ENCODE measurements at places on chromosomes 4 and X.

GRCh38 chrX:96705905-96706304 lies 21.3 kb downstream of the DIAPH2 start:
- no peak for DNase-seq

DNA sequence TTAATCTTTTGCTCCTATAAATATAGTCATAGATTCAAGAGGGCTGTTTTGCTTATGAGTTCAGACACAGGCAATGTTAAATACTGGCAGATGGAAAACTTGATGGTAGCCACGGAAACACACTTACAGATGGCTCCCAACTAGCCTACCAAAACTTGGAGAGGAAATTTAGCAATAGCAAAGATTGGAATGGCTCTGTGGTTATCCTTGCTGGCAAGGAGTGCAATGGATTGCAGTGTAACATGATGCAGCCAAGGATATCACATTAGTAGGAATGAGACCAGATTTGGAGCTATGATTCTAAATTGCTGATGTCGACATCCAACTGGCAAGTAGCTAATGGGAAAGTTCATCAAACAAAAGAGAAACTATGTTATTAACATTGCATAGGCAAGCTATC lies 791.0 kb upstream of the DIAPH2 start:
- DNase-seq = no peak

DNA sequence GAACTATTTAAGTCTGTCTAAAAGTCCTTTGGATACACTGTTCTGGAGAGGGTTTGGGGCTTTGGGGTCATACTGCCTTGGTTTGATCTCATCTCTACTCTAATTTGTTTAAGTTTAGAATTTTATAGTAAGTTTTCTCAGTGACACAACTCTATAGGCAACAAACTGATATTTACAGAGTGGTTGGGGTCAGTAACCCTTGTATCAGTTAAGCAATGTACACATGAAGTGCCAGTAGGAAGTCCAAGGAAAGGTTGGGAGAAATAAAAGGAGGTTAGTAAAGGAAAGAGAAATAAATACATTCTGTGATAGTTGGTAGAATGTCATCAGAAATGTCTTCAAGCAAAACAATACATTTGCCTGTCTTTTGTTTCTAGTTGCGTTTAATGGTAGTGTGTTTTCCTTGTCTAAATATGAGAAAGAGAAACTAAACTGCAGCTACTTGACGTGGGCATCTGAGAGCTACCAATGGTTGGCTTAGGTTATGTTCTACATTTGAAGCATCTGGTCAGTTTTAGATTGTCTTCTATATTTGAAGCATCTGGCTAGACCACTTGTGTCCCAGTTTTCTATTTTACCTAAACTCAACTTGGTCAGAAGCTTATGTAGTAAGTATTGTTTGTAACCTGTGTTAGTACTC lies 6.9 kb downstream of the ATP7A start:
- no peak for DNase-seq

DNA sequence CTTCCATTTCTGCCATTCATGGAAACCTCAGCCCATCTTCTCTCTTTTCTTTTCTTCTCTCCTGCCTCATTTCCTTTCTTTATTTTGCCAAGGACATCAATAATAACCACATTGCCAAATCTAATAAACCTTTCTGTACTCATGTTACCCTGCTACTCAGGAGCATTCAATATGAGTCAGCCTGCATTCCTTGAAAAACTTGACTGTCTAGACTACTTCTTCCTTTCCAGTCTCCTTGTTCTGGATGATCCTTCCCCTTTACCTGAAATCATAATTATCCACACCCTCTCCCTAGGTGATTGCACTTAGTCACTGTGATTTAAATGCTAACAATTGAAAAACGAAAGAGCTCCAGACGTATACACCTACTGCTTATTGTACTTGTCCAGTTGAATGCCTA lies 253.2 kb upstream of the CENPE start:
- DNase-seq = no peak

DNA sequence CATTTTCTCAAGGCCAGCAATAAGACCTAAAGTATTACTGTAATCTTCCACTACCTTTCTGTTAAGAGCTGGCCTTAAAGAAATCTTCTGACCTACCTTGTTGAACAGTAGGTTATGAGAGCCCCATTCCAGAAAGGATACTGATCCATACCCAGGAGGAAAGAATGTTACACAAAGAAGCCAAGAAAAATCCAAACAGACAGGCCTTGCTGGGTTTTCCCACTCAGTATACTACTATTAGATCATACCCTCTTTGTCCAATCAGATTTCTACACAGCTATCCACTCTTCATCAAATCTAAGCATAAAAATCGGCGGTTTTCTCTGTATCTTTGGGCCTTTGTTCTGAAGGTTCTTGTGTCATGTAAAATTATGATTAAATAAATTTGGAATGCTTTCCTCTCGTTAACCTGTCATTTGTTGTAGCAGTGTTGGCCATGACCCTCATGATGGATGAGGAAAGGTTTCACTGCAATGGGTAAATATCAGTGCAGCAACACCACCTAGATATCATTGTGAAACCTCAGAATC lies 292.3 kb downstream of the ANKRD50 start:
- DNase-seq = no peak

GRCh38 chr4:173160871-173161270 lies 7.7 kb upstream of the GALNT7 start:
- no peak for DNase-seq

GRCh38 chr4:163448540-163449203 lies 24.9 kb downstream of the TKTL2 start:
- DNase-seq = no peak

DNA sequence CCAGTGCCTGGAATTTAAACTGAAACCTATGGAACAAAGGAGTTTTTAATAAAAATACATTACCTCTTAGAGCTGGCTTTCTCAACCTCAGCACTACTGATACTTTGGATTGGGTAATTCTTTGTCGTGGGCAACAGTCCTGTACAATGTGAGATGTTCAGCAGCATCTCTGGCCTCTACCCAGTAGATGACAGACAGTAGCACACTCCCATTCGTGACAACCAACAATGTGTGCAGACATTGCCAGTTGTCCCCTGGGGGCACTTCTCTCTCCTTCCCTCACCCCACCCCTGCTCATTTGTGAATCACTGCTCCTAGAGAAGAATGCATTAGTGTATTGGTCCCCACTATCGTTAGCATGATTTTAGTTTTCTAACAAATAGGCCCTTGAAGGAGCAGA lies 16.2 kb downstream of the GPAT3 start:
- DNase-seq = no peak

DNA sequence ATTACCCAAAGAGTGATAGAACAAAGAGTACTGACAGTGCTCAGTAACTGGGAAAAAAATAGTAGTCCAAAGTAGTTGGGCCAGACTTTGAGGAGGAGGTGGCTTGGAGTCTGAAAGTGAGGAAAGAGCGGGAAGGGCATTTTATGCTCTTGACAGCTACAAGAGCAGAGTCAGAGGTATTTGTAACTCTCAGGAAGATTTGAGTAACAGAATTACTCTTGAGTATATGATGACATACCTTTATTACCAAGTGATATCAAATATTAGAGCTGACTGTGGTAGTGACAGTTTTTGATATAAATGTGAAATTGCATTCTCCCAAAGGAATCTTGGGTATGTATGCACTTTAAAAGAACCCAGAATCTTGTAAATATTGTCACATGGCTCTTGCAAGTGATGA lies 2.2 kb downstream of the SLAIN2 start:
- no peak for DNase-seq

GRCh38 chr4:14111730-14112181 lies 484.2 kb upstream of the BOD1L1 start:
- DNase-seq = no peak

DNA sequence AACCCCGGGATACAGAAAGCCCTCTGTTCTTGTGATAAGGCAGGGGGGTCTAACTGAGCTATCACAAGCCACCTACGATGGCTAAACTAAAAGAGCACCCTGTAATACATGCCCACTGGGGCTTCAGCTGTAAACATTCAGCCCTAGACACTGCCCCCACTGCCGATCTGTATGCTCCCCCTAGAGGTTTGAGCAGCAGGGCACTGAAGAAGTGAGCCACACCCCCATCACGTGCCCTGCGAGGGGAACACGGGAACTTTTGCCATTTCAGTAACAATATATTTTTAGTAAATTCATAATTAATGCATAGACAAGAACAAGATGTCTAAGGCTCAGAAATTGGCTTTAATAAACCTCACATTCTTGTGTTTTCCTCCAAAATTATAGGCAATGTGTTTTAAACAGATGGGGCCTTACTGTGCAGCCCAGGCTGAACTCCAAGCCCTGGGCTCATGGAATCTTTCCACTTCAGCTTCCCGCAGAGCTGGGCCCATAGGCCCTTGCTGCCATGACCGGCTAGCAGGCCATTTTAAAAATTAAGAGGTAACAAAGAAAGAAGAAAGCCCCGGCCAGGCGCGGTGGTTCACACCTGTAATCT lies 235.3 kb upstream of the SFRP2 start:
- no peak for DNase-seq

GRCh38 chr4:183175631-183176232 lies 76.7 kb downstream of the WWC2 start:
- DNase-seq = no peak

GRCh38 chr4:168141733-168142132 lies 49.4 kb downstream of the ANXA10 start:
- DNase-seq = no peak

DNA sequence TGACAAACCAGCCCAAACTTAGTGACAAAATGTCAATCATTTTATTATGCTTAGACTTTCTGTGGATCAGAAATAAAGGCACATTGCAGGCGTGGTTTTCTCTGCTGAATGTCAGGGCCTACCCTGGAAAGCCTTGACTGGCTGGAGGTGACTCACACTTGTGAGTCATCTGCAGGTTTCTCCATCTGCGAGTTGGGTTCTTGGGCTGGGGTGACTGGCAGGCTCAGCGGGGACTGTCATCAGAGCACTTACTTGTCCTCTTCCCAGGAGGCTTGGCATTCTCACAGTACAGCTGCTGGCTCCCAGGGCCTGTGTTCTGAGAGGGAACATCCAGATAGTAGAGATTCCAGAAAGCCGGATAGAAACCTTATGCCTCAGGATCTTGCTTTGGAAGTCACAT lies 153.8 kb upstream of the AGA start:
- DNase-seq = peak; percentile 9

- DNase-seq = no peak
Observed at GRCh38 chr4:156201050-156201449, 247.4 kb upstream of the CTSO start.

DNA sequence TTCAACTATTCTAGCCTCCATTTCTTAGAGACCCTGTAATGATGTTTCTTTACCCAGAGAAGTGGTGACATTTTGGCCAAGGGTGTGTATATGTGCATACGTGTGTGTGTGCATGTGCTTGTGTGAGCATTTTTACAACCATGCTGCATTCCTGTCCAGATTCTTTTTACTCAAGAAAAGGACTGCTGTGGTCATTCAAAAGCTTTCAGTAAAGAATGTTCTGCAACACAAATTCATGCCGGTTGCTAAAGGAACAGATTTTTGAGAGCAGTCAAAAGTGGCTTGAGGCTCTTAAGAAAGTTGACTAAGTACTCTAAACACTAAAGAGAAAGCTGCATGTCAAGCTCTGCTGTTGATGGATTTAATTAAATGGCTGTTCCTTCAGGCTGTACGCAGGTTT lies 65.0 kb upstream of the FMR1 start:
- DNase-seq = no peak

- DNase-seq = no peak
Observed at GRCh38 chrX:6131287-6131686, 97.4 kb downstream of the NLGN4X start.

DNA sequence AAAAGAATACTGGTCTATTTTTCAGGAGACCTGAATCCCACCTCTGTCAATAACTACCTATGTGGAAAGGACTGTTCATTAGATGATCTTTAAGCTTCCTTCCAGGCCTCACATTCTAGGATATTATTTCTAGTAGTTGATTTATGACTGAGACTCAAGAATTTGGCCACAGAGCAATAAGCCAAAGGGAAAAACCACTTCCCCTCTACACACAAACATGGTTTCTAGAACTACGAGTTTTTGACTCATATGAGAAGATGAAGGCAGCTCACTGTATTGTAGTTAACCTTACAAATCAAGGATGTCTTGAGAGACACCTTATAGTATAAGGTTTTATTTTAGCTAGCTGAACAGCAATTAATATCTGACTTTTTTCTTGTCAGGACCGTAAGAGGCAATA lies 36.9 kb upstream of the GDPD2 start:
- DNase-seq = no peak

GRCh38 chr4:130238121-130238520 lies 1142.2 kb downstream of the C4orf33 start:
- DNase-seq = peak; percentile 4

- DNase-seq = no peak
Observed at GRCh38 chrX:114582264-114582632, 1.6 kb upstream of the HTR2C start.

GRCh38 chr4:113434247-113434587 lies 327.3 kb downstream of the CAMK2D start:
- no peak for DNase-seq

- DNase-seq = no peak
Observed at GRCh38 chrX:123487236-123487635, 245.6 kb downstream of the THOC2 start.

DNA sequence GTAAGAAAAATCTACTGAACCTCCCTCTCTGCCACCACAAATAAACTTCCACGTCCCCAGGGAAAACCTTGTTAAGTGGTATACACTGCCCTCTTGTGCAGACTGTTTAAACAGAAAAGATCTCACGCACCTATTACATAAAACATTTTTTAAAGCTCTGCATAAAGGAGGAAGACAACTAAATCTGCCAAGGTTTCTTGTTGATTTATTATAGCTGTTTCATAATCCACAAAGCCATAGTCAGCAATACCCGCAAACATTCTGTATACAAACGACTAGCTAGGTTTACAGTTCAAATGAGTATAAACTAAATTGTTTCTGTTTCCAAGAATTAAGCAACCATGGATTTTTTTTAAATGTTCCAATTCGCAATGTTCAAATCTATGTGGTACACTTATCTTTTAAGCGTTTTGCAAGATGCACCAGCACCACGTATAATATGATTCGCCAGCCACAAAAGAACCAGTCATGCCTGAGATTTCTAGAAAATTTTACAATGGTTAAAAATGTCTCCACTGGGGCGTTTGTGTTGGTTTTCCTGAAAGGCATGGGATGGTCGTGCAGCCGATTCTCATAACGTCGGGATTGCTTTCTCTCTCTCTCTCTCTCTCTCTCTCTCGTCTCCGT lies 164.6 kb downstream of the PRKX start:
- peak; percentile 58 for DNase-seq

GRCh38 chr4:102439812-102440211 lies 61.3 kb upstream of the NFKB1 start:
- peak; percentile 23 for DNase-seq

- DNase-seq = no peak
Observed at GRCh38 chrX:103250977-103251376, 4.0 kb downstream of the TCEAL8 start.

GRCh38 chrX:144722307-144722706 lies 525.0 kb upstream of the SPANXN1 start:
- DNase-seq = no peak

DNA sequence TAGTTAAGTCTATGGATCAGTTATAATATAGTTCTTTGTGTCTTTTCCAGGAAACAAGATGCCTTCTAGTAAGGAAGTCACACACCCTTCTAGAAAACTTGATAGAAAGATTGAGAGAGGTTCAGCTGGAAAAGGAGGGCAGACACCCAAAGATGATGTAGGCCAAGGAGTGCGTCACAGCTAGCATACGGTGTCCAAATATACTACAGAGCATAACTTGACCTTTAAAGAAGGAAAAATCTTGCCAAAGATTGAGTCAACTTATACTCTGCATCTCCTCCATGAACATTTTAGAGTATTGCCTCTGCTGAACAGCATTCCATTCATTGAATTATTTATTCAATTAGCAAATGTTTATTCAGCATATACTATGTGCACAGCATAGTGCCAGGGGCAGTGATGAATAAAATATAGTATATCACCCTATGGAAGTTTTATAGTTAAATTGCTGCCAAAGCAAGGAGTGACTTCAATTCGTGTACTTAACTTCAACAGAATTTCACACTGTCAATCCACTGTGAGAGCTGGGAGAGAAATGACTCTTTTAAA lies 51.9 kb upstream of the SLC6A14 start:
- DNase-seq = no peak
